ENCODE measurements at places on chromosomes 12 and 14.

- DNase-seq = no peak
These were observed 645.5 kb downstream of the C12orf50 start for GRCh38 chr12:87383680-87384079.

DNA sequence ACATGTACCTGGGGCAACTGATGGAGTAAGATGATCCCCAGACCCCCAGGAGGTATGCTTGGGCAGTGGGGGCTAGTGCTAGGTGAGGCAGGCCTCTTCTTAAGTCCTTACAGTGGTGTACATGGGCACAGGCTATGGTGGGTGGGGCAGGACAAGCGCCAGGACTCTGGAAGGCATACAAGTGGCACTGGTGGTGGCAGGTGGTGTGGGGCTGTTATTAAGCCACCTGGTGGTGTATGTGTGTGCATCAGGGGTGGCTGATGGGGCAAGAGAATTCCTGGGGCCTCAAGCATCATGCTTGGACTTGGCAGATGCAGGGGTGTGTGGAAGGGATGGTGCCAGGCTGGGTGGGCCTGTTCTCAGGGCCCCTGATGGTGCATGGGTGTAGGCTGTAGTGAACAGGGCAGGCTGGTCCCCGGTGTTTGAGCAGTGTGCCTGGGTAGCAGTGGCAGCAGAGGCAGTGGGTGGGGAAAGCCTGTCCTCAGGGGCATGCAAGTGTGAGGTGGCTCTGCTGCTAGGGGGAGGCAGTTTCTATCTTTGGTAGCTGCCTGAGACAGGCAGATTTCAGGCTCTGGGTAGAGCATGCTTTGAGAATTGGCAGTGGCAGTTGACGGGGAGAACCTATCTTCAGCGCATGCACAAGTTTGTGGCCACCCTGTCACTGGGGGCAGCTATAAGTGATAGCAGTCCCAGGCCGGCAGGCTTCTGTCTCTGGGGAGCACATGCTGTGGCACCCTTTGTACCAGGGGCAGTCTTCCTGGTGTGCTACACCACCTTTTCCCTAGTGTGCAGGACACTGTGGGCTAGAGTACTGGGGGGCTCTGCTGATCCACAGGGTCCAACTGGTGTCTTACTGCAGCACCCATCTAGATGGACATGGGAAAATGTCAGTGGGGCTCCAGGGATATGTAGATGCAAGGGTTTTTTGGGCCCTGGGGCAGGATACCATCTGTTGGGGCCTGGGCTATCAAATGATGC is 52.6 kb upstream of the ABCD2 start:
- DNase-seq = no peak

DNA sequence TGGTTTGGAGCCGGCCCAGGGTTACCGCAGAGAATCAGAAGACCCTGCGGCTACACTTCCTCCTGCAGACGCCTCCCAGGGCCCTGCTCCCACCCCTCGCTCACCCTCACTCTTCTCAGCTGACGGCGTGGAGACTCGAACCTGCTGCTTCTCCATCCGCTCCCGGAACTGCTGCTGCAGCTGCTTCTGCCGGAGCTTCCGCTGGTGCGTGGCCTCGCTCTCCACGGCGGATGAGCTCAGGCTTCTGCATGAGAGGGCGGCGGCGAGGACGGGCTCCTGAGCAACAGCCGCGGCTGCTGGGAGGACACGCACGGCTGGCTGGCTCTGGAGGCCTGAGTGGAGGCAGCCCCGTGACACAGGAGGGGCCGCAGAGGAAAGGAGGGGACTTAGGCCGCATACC is 33.3 kb downstream of the RAD52 start:
- no peak for DNase-seq

DNA sequence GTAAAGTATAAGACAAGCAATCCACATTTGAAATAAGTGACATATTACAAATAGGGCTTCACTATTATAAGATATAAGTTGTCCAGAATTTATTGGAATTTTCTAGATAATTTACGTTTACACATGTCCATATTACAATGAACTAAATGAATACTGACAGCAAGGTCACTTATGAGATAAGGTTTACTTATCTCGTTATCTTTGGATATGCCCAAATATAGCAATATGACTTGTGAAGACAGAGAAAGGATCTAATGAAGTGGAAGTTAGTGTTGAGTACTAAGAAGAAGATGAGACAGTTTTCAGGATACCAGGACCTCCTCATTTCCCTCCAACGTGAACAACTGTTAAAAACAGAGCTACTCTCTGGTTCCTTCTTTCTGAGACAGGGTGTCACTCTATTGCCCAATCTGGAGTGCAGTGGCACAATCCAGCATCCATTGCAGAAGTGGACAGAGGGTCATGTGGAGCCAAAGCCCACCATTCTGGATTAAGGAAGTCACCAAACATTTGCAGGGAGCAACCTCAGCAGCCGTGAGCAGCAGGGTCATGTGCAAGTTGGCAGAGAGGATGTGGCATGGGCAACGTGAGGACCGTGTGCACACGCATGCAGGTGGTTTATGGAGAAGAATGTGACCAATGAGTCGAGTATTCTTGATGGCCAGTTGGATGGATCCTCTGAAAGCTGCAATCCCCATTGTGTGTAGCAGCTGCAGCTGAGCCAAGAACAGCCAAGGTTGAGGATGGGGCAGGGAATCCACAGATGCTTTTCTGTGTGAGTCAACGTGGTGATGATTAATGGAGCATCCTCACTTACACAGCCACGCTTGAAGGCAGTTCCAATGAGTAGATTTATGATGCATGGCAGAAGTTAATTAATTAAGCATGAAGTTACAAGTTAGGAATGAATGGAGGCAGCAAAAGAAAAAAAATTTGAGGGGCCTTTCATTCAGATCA is 111.0 kb downstream of the BICD1 start:
- no peak for DNase-seq
